ENCODE measurements at places on chromosomes 13 and 19.

DNA sequence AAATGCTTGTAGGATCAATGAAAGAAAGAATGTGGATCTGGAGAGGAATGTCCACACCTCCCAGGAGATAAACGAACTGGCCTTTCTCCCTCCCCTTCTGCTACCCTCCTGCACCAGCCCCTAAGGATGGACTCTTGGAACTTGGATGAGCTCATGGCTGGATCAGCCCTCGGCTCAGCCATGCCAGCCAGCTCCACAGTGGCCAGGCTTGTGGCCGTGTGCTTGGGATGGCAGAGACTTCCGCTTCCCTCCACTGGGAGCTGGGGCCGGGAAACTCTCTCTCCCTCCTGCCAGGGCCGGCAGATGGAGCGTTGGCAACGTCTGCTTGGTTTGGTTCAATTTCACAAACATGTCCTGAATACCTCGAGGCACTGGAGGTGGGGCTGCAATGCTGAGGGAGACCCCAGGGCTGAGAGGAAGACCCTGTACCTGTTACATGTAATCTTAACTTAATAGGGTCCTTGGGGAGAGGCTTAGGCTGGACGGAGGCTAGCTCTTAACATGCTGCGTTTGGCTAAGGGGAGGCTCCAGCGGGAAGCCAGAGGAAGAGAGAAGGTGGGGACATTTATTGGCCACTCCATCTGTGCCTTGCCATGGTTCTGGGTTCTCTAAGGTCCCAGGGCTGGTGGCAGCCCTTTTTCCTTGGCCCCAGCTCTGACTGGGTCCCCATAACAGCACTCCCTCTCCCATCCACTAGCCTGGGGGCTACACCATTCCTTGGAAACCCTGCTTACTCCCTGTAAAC, 152.5 kb downstream of the IER2 start:
- no peak for DNase-seq

DNA sequence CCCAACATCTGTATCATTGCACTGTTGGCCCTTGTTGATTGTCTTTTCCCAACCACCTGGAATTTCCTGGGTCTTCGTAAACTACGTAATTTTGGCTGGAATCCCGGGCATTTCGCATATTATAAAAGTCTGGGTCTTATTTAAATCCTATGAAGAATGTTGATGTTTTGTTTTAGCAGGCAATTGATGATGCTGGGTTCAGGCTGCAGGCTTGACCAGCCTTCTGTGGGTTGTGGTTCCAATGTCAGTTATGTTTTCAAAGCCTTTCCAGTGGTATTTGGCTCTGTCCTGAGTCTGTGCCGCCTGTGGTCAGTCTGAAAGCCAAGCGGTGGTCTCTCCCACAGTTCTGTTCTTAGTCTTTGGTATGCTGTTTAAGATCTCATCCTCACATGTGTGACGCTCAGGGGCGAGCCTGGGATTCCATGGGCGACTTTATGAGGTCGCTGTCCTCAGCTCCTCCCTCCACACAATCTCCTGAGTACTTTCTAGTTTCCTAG, 12.4 kb downstream of the SLC35E1 start:
- no peak for DNase-seq

- DNase-seq: peak; percentile 16
Measured at GRCh38 chr13:19818223-19818842, 35.6 kb upstream of the PSPC1 start.

GRCh38 chr13:111422348-111422747, 101.9 kb downstream of the TEX29 start:
- no peak for DNase-seq

DNA sequence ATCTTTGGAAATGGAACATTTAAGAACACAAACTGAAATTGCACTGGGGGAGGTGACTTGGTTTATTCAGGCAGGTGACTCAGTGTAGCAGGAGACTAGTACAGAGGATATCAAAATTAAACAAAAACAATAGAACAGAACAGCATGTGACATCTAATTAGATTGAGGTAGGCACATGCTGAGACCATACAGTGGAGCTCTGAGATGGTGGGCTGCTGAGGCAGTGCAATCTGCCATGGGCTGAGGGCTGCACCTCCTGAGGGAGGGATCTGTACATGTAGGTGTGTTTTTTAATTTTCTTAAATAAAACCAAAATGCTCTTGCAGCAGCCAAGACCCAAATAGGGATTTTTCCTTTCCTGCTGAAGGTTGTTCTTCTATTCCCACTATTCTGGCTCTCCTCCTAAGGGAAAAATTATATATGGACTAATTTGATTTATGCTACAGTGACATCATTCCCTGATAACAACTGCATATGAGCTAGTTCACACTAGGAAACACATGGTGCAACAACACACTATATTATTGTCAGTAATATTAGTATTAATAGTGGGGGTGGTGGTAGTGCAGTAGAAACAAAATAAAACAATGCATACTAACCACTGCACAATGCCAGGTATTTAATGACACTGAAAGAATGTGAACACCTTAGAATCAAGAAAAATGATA, 48.0 kb downstream of the LNX2 start:
- no peak for DNase-seq

DNA sequence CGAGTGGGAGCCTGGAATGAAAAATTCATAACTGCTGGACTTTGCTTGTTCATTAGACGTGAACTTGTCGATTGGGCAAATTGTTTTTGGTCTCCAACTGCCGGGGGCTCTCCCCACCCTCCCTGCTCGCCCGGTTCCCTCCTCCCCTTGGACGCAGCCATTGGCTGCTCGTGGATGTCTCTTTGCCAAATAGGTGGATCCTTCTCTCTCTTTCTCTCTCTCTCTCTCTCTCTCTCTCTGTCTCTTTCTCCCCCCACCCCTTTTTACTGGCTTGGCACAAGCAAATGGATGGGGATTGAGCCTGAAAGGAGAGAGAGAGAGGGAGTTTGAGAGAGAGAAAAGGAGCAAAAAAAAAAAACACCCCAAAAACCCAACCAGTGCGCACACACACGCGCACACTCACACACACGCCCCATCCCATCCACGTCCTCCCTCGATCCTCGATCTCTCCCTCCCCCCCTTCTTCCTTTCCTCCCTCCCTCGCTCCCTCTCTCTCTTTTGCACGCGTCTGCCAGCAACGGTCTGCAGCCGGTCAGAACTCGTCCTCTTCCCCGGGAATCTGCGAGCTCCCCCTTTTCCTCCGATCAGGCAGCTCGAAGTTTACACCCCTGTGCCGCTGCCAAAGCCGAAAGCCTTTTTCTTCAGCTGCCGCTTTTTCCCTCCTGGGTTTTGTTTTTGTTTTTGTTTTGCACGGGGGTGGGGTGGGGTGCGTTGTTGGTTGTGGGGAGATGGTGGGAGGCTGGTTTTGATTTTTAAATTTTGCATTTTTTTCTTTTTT, 27.8 kb downstream of the NFIX start:
- DNase-seq: no peak

DNA sequence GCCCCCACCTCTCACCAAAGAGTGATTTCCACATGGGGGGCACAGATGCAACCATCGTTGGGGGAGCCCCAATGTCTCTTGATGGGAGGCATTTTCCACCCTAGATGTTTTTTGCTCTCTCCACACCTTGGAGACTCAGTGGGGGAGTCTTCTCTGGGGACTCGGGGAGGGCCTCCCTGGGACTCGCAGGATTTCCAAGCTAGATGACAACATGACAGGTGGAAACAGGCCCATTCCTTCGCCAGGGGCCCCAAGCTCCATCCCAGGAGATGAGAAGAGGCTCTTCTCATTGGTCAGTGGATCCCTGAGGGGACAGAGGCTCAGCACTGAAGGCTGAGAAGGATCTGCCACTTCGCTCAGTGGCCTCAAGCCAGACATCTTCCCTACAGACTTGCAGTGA, 12.7 kb upstream of the KIR2DL4 start:
- DNase-seq: no peak

DNA sequence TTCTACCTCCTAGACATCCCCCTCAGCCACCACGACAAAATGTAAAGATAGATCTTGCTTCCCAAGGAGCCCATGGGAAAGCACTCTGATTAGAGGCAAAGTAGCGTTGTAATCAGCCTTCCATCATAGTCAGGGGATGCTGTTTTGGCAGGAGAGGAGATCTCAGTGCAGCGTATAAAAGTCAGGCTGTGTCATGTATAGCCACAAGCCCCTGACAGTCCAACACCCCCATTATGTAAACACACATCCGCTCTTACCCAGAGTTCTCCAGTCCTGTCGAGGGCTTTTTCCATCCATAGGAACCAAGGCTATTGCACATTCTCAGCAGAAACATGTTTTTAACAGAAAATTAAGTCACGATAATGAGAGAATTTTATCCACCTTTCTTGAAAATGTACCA, 156.3 kb downstream of the CYSLTR2 start:
- DNase-seq: no peak

DNA sequence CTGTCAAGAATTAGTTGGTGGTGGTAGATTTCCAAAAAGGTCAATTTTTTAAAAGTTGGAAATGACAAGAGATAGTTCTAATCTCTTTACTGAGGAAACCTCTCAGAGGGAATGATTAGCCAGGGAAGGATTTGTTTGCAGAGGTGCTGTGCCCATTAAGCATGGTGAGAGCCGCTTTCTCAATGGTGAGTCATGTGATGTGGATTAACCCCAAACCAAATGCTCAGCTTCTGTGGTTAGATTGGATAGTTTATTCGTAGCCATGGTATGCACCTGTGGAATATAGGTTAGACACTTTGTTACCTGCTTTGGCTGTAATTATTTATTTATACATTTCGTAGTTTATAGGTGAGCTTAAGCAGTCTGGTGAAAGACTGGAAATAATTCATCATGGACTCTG, 7.1 kb downstream of the HNRNPM start:
- peak; percentile 4 for DNase-seq

GRCh38 chr13:37074703-37075102, 15.2 kb upstream of the SUPT20H start:
- DNase-seq: no peak

DNA sequence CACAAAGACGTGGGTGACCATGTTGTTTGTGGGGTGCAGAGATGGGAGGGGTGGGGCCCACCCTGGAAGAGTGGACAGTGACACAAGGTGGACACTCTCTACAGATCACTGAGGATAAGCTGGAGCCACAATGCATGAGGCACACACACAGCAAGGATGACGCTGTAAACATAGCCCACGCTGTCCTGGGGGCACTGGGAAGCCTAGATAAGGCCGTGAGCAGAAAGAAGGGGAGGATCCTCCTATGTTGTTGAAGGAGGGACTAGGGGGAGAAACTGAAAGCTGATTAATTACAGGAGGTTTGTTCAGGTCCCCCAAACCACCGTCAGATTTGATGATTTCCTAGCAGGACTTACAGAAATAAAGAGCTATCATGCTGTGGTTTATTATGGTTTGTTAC, 5.6 kb downstream of the KLK2 start:
- no peak for DNase-seq

DNA sequence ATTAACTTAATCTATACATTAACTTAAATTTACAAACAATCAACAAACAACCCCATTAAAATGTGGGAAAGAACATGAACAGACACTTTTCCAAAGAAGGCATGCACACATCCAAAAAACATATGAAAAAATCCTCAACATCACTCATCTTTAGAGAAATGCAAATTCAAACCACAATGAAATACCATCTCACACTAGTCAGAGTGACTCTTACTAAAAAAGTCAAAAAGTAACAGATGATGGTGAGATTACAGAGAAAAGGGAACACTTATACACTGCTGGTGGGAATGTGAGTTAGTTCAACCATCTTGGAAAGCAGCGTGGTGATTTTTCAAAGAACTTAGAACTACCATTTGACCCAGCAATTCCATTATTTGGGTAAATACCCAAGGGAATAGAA, 759.2 kb upstream of the SLITRK1 start:
- DNase-seq: no peak

- DNase-seq: no peak
Measured at GRCh38 chr19:15138427-15138826, 31.2 kb downstream of the SYDE1 start.

- DNase-seq: no peak
Measured at GRCh38 chr19:15841875-15842569, 26.6 kb upstream of the OR10H1 start.

GRCh38 chr19:4267901-4268815, 10.9 kb upstream of the SHD start:
- DNase-seq: no peak

GRCh38 chr13:23467048-23467931, 33.8 kb upstream of the SACS start:
- no peak for DNase-seq

DNA sequence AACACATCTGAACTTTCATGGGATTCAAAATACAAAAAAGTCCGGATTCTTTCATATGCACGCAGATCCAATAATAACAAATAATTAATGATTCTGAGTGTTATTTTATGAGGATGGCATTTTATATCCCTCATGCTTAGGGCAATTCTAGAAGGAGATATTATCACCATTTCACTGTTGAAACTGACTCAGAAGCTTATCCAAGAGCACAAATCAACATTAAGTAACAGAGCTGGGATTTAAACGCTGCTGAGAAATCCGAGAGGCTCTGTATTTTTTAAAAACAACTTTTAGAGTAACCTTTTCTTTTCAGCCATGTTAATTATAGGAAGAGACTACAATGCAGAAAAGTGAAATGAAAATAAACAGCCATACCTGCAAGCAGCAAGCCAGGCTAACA, 30.3 kb downstream of the ATP7B start:
- no peak for DNase-seq

- DNase-seq: no peak
Measured at GRCh38 chr13:23445794-23446193, 12.3 kb upstream of the SACS start.

DNA sequence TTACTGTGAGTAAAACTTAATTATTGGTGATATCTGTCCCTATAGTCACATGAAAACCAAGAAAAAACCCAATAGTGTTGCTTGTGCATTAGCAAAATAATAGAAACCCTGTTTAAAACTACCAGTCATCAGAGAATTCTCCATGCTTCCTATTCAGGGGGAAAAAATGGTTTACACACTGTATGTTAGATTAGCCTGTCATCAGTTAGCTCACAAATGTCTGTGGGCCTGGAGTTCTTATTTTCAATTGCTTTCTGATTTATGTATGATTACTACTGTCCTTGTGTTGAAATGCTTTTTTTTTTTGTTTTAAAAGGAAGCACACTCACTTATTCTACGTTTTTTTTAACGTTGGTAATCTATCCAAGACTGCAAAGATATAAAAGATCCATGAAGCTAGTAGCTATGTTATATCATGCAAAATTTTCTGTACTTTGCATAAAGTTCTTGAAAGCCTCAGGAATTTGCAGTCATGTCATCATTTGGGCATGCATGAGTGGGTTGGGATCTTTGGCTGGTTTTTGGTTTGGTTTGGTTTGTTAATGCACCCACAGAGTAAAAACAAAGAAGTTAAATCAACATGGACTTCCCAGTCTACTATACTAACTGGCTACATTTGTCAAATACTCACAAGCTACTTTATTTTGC, 25.9 kb downstream of the RXFP2 start:
- DNase-seq: no peak

Measured in stimulated activated CD8-positive, alpha-beta memory T cell treated with anti-CD3 and anti-CD28 coated beads, Interleukin-7, amount 100 ng/mL, for 24 hours (primary cell).